Stimulated activated CD8-positive, alpha-beta memory T cell treated with anti-CD3 and anti-CD28 coated beads, Interleukin-15, amount 100 ng/mL, for 1 hour (primary cell): ENCODE measurements at places on chromosomes 1 and 21.

DNA sequence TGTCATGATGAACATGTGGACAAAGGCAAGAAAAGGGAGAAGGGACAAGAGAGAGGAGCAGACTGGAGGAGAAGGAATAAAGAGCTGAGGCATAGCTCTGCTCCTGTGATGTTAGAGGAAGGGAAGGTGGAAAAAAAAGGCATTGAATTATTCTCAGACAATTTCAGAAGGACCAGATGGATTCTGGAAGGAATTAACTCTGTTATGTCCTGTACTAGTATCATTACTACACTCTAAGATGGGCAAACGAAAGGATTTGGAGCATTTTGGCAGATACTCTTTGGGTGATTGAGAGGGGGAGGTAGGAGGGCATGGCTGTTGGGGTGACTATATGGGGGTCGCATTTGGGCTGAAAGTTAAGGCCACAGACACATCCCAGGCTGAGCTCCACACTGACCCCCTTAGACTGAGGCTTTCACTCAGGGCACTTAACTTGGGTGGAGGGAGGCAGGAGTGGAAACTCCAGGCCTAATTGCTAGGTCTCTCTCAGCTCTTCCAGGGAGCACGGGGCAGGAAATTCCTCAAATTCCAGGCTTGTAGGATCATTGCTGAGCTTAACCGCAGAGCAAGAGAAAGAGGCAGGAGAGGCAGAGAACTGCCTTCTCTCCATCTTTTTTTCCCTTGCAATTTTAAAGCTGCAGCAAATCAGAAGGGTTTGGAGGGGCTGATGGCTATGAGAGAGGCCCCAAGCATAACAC, 25.9 kb downstream of the KIRREL1 start:
- no peak for DNase-seq

GRCh38 chr1:19971664-19972063, 7.8 kb downstream of the PLA2G2A start:
- no peak for DNase-seq

GRCh38 chr1:3943806-3944577, 43.9 kb upstream of the C1orf174 start:
- no peak for DNase-seq

DNA sequence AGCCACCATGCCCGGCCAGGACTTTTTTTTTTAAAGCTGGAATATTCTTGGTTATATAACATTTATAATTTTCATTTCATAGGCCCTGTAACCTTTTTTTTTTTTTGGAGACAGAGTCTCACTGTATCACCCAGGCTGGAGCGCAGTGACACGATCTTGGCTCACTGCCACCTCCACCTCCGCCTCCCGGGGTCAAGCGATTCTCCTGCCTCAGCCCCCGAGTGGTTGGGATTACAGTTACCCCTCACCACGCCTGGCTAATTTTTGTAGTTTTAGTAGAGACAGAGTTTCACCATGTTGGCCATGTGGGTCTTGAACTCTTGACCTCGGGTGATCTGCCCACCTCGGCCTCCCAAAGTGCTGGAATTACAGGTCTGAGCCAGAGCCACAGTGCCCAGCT, 12.6 kb downstream of the ZYG11B start:
- DNase-seq, result no peak

GRCh38 chr1:171581226-171581625, 40.8 kb upstream of the MYOCOS start:
- DNase-seq, result no peak

DNA sequence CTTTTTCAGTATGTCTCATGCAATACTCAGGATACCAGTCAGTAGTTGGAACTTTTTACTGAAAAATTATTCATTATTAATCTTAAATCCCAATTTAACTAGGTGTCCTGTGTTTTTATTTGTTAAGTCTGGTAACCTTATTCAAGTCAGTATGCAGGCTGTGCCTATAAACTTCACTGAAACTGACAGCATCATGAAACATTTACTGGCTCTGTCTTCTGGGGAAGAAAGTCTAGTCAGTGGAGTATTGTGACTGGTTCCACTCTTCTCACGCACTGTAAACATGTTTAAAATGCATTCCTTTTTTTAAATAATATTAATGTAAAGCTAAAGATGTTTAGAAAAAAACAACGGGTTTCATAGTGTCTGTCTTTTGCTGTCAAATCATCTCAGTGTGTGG, 739.7 kb downstream of the LTN1 start:
- no peak for DNase-seq

DNA sequence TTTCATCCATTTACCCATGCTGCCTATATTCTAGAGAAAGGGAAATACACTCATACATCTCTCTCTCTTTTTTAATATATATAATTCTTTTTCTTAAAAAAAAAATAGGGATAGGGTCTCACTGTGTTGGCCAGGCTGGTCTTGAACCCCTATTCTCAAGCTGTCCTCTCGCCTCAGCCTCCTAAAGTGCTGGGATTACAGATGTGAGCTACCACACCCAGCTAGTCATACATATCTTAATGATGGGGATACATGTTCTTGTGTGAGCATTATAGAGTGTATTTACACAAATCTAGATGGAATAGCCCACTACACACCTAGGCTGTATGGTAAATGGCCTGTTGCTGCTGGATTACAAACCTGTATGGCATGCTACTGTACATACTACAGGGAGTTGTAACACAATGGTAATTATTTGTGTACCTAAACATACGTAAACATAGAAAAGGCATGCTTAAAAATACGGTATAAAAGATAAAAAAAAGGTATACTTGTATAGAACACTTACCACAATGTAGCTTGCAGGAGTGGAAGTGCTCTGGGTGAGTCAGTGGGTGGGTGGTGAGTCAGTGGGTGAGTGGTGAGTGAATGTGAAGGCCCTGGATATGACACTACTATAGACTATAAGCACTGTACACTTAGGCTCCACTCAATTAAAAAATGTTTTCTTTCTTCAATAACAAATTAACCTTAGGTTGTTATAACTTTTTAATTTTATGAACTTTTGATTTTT, 72.9 kb downstream of the IVNS1ABP start:
- no peak for DNase-seq

GRCh38 chr1:81915937-81916336, 115.2 kb downstream of the ADGRL2 start:
- no peak for DNase-seq

- DNase-seq, result no peak
Measured at GRCh38 chr1:94036730-94037129, 84.2 kb downstream of the ABCA4 start.

GRCh38 chr21:26587736-26588201, 14.7 kb upstream of the CYYR1 start:
- no peak for DNase-seq

GRCh38 chr1:171828794-171829193, 12.5 kb upstream of the DNM3 start:
- no peak for DNase-seq

- no peak for DNase-seq
Measured at GRCh38 chr1:99772809-99773208, 6.4 kb upstream of the FRRS1 start.

GRCh38 chr1:63122079-63122478, 200.3 kb upstream of the FOXD3 start:
- no peak for DNase-seq

GRCh38 chr1:1353389-1354151, 4.4 kb upstream of the DVL1 start:
- DNase-seq, result no peak

- no peak for DNase-seq
Measured at GRCh38 chr1:45407629-45408287, 67.5 kb upstream of the MUTYH start.

DNA sequence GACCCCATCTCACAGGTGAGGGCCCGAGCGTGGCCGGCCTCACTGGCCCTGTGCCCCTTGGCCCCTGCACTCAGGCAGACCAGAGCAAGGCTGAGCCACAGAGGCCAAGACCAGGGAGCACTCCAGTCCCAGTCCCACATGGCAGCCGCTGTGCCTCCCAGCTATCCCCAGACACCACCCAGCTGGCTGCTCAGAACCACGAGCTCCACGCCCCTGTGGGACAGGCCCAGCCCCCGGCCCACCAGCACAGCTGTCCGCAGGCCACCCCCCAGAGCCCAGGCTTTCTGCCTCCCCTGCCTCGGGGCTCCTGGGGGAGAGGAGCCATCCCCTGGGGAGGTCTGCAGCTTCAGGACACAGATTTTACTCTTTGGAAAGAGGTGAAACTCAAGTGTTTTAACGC, 9.1 kb upstream of the C1QTNF12 start:
- no peak for DNase-seq

- no peak for DNase-seq
Measured at GRCh38 chr1:85577419-85578320, 2.9 kb upstream of the CCN1 start.

DNA sequence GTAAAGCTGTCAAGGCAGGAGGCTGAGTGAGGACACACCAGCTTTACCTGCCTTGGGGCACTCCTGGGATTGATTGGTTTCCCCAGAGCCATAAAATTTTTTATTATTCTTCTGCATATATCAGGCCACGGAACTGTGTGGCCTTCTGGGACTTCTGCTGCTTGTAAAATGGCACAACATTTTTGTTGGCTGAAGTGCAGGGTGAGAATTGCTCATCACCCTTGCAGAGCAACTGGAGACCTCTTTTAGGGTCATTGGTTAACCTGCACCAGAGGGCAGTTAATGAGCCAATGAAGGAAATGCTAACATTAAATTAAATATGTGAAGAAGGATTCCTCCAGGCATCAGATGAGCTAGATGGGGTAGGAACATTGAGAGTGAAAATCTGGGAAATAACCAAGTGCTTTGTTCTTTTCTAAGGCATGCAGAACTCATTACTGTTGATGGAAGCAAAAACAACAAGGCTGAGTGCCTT, 87.7 kb downstream of the LTN1 start:
- DNase-seq, result no peak

GRCh38 chr1:168623003-168623828, 46.8 kb downstream of the XCL1 start:
- no peak for DNase-seq

DNA sequence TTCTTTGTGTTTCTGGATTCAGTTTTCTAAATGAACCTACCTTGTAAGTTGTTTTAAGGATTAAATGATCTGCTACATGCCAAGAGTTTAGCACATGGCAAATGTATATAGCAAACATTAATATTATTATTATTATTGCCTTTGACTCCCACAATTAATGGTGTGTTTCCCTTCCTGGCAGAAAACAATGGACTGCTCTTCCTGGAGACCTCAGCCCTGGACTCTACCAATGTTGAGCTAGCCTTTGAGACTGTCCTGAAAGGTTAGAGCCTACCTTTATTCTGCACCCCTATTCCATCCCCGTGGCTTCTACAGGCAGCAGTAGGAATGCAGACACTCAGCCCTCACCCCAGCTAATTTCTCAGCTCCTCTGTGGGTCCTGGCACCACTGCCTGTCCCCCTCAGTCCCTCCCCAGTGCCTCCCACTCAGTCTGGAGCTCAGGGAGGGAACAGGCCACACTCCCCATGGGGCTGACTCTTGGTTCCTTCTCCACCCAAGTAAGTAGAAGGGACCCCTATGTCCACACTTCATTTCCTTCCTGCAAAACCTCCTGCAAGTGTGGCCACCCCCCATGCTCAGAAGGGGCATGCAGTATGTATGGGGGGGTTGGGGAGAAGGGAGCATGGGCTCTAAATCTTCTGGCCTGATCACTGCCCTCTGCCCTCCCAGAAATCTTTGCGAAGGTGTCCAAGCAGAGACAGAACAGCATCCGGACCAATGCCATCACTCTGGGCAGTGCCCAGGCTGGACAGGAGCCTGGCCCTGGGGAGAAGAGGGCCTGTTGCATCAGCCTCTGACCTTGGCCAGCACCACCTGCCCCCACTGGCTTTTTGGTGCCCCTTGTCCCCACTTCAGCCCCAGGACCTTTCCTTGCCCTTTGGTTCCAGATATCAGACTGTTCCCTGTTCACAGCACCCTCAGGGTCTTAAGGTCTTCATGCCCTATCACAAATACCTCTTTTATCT, 8.8 kb downstream of the RAB25 start:
- no peak for DNase-seq

GRCh38 chr1:184748740-184749139, 5.9 kb downstream of the EDEM3 start:
- no peak for DNase-seq

- DNase-seq, result no peak
Measured at GRCh38 chr1:38701088-38701487, 158.5 kb downstream of the RRAGC start.

DNA sequence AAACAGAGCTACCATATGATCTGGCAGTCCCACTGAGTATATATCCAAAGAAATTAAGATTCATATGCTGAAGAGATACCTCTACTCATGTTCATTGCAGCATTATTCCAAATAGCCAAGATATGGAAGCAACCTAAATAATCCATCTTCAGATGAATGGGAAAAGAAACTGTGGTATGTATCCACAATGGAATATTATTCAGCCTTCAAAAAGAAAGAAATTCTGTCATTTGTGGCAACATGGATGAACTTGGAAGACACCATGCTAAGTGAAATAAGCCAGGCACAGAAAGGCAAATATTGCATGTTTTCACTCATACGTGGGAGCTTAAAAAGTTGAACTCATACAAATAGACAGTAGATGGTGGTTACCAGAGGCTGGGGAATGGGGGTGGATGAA, 47.8 kb downstream of the UBE4B start:
- no peak for DNase-seq

DNA sequence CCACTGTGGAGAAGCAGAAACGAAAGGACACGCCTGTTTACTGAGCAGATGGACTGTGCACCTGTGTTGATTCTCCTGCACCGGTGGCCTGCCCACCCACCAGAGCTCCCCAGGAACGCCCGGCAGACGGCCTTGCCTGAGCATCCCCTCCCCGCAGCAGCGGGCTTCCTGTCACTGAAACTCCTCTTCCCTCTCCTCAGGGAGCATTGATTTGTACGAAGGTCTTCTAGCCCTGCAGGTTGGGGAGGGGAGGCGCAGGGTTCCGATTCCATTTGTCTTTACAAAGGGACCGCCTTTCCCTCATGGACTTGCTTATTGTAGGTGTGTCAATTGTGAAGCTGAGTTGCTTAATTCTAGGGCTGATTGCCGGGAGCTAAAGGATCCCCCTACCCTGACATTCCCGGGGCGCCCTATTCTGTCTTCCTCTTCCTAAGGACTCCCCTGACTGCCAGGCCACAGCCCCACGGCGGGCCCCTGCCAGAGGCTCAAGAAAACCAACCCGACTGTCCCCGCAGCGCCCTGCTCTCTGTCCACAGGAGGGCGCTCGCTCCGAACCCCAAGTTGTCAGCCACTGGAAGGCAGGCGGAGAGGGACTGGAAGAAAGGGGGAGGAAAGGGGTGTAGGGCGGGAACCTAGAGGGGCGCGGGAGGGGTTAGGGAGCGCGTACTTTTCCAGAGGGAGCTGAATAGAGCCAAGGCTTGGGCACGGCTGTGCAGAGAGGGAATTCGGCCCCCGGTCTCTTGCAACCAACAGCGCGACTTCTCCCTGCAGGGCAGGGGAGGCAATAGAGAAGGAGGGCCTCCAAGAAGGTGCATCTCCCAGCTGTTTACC, 2.8 kb downstream of the S100A6 start:
- no peak for DNase-seq
